ENCODE measurements at places on chromosomes 11 and 22. TPM values are rescaled to one million over a fixed set of nuclear protein-coding genes. Genes with fewer than 3 reads are reported as not detected.

OR51I1 gene
- not detected for polyA plus RNA-seq

CHCHD10 gene
- 735 TPM for polyA plus RNA-seq

BARX2 gene
- 0.01 TPM for polyA plus RNA-seq

CARD18 gene
- 2.3 TPM for polyA plus RNA-seq

RIMBP3C gene
- polyA plus RNA-seq = not detected

OR52E8 gene
- polyA plus RNA-seq = not detected

TNNI2 gene
- polyA plus RNA-seq = 0.71 TPM

DGCR6L gene
- polyA plus RNA-seq = 57.3 TPM

SCUBE1 gene
- 0.01 TPM for polyA plus RNA-seq

GRCh38 chr22:37184380-37184755 is 3.7 kb downstream of the C1QTNF6 start:
- no peak for DNase-seq

- DNase-seq = no peak
Measured at GRCh38 chr11:94032725-94033124, 11.6 kb downstream of the HEPHL1 start.

DNA sequence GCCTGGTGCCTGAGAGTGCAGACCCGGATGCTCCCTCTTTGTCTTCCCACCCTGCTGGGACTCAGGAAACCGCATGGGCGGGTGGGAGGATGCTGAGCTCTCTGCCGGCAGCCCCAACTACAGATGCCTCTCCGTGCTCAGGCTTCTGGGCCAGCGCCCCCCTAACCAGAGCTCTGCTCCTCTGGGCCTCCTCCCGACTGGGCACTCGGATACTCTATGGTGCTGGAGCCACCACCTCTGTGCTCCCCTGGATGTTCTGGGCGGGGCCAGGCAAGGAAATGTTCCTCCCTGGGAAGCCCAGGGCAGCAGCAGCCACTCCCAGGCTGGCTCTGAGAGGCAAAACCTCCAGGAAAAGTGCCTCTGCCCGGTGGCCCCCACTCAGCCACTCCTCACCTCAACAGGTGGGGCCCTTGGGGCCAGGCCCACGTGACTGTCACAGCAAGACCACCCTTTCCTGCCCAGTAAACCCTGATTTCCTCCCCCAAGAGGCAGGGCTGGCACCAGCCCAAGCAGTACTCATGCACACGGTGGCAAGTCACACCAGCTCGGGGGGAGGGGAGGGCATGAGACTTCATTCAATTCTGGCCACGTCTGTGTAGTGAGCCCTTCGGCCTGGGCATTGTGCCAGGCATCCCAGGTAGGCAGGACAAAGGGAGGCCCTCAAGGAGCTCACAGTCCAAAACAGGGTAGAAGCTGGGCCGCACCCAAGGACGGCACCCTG is 54.7 kb upstream of the TCF20 start:
- DNase-seq = no peak

- no peak for DNase-seq
Measured at GRCh38 chr22:46389081-46389480, 53.6 kb downstream of the TRMU start.

DNA sequence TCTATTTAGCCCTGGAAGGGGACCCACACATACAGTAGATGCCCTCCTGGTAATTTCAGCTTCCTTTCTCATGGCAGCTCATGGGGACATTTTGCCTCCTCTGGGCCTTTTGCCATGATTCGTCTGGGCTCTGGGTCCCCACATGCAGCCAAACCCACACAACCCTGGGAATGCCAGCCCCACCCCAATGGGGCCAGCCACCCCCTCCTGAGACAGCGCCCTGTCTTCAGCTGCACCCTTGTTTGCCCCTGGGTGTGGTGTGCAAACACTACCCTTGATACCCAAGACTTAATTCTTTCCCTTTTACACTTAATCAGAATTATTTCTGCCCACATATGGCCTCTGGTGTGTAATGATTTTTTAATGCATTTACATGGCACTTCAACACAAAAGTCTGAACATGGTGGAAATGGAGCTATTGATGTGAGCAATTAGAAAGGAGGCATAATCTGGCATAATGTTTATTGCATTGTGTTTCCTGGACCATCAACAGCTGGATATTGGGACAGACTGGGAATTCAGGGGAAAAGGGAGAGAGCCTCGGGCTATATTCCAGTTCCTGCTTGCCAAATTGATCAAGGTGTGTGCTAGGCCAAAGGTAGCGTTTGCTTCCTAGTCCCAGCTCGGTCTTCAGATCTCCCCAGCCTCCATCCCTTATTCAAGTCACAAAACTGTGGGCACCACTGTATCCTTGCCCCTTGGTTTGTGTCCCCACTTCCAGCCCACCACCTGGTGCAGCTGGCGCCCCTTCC is 85.0 kb upstream of the ANO1 start:
- no peak for DNase-seq

DNA sequence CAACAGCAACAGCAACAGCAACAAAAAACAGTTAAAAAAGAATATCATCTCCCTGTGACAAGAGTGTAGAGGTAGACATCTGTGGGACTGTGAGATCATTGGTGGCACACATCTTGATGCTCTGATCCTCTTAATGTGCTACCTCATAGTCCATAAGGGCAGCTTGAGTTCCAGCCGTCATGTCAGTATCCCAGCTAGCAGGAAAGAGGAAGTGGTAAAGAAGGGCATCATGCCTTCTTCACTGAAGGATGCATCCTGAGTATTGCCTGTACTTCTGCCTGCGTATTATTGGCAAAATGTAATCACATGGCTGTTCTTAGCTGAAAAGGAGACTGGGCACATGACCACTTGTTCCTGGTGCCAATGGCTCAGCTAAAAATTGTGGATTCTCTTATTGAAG is 314.3 kb downstream of the TBC1D22A start:
- no peak for DNase-seq

GRCh38 chr11:84524422-84525051 is 1102.6 kb downstream of the DLG2 start:
- DNase-seq = no peak

DNA sequence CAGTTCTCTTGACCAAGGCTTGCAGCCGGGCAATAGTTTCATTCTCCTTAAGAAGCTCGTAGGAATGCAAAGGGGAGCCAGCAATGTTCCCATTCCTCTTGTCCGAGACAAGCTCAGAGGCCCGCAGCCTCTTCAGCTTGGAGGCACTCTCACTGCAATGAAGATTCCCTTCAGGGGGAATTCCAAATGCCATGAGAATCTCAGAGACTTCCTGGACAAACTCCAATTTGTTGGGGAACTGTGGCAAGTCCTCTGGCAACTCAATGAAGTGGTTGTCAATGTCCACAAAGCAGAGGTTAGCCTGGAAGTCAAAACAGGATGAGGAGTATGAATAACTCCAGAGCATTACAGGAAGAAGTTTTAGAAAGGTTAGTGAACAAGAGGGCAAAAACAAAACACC is 84.4 kb downstream of the DENND5A start:
- DNase-seq = no peak

DNA sequence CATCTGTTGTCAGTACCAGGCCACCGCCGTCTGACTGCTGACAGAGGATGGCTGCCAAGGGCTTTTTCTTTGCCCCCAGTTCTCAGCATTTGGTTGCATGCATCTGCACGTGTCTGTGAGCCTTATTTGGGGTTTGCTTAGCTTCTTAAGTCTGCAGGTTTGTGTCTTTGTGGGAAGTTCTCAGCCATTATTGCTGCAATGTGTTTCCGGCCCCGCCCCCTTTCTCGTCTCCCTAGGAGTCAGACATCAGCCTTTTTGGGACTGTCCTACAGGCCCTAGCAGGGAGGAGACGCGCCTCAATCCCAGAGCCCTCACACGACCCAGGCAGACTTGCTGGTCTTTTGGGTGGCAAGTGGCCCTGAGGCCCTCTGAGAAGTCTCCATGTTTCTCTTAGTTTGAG is 8.0 kb downstream of the MOB2 start:
- peak; percentile 24 for DNase-seq

GRCh38 chr11:86681483-86681756 is 9.0 kb upstream of the ME3 start:
- DNase-seq = no peak

DNA sequence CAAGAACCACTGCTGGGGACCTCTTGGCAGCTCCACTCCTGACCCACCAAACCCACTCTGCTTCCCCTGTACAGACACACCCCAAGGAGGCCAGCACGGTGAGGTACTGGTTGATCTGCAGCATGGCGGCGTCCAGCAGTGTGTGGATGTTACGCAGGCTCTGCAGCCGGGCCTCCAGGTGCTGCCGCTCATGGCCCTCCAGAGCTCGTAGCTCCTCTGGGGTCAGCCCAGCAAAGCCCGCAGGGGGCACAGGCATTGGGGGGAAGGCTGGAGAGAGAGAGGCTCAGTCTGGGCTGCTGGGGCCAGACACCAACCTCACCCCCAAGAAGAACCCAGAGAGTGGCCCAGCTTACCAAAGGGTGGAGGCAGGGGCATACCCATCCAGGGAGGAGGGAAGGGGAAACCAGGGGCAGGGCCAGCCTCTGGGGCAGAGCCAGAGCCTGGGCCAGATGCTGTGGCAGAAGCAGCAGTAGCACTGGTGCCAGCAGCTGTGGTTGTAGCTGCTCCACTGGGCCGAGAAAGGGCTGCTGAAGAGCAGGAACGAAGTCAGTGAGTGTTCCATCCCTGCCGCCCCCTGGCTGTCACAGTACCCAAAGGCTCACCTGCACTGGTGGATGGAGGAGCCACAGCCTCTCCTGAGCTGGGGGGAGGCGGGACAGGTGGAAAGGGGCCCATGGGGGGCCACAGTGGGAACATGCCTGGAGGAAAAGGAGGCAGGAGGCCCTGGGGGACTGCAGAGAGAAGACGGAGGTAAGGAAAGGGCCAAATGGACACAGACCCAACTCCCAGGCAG is 4.5 kb downstream of the SYVN1 start:
- no peak for DNase-seq

DNA sequence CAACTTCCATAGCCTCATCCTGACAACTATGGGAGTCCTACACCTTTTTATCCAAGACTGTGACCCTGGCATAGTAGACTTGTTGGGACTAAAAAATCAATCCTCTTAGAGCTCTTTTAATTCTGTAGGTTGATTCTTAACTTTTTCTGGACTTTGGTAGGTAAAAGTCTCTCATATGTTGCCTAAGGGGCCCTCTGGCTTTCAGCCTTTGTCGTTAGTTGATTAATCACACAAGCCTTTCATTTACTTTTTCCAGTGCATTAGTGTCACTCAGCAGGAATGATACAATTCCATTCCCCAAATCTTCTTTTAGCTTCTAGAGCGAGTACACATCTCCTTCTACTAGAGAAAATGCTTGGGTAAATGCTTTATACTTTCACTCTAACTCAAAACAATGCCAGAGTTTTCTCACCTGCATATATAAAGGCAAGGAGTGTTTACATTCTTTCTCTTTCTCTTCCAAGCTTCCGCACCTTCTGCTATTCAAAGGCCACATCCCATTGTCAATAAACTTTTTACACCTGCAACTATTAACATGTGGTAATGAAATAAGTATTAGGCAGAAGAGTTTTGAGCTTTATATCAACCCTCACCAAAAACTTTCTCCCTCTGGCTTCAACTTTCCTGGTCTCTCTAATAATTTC is 516.6 kb downstream of the FAM181B start:
- DNase-seq = no peak

DNA sequence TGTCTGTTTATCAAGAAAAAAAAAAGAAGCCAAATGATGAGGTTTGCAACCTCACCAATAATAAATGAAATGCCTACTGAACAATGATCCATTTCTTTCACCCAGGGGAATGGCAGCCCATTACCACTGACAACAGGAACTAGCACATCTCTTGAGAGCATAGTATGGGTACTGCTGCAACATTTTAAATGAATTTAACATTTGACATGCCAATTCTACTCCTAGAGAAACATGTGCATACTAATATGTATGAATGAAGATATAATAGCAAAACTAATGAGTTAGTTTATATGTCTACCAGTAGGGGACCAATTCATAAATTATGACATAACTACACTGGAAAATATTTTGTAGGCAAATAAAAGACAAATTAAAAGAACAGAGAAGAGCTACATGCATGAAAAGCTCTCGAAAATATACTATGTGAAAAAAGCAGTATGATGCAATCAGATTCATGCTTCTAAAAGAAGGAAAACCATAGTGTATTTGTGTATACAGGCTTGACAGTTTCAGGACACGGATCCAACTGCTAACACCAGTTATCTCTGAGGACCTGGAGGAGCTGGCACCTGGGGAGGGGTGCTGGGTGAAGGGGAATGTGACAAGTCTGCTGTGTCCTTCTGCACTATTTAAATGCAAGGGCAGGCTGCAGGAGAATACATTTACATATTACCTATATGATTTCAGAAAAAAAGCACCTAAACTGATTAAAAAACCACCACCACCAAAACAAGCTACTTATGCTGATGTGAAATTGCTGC is 6.9 kb downstream of the SMCO4 start:
- DNase-seq = no peak

GRCh38 chr11:114129142-114129541 is 69.6 kb downstream of the ZBTB16 start:
- no peak for DNase-seq

- no peak for DNase-seq
Measured at GRCh38 chr11:11733246-11733747, 108.5 kb upstream of the USP47 start.

DNA sequence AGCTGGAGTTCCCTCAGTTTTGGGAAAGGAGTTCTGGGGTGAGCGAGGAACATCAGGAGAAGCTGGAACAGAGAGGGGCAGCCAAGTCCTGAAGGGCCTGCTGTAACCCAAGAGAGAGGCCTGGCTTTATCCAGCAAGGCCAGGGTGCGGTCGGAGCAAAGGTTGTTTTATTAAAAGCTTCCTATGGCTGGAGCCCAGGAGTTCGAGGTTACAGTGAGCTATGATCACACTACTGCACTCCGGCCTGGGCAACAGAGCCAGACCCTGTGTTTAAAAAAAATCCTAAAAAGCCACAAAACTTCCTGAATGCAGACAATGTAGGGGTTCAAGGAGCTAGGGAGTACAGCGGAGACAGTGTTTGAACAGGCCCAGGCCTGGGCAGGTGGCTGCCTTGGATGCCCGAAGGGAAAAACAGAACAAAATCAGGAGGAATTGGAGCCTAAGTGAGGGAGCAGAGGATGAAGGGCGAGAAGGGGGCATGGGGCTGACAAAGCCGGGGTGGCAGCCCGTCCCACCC is 22.2 kb upstream of the MALAT1 start:
- DNase-seq = no peak

GRCh38 chr11:28833670-28834069 is 725.5 kb downstream of the METTL15 start:
- DNase-seq = no peak

DNA sequence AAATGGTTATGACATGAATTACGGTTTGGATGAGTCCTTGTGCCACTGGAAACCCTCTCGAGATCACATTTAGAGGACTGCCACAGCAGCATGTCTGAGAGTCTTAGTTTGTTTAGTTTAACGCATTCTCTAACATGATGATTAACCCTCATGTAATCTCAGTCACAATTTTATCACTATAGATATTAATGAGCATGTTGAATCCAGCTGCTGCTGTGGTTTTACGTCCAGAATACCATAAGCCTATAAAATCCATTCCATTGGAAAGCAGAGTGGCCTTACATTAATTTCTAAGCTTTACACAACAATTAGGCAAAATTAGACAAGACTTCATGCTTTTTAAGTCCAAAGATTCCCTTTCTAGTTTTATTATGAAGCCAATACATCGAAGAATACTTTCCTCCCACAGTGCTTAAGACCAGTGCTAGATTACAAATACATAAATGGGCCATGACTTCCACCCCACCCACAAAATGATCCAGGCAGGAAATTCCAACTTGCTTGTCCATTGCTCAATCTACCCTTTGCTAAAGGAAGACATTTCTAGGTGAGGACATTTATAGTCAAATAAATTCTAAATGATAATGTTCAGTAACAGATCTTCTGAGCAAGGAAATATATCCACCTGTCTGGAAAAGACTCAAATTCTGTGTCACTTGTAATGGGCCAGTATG is 3.5 kb upstream of the ELMOD1 start:
- no peak for DNase-seq

- no peak for DNase-seq
Measured at GRCh38 chr22:40009292-40009774, 14.6 kb downstream of the FAM83F start.
